Left colon (tissue), 2 donors: ENCODE measurements at places on chromosomes 3 and 15. TPM values are rescaled to one million over a fixed set of nuclear protein-coding genes. Genes with fewer than 3 reads are reported as not detected.

Gene ILDR1
- 27.6 TPM for total RNA-seq

DNA sequence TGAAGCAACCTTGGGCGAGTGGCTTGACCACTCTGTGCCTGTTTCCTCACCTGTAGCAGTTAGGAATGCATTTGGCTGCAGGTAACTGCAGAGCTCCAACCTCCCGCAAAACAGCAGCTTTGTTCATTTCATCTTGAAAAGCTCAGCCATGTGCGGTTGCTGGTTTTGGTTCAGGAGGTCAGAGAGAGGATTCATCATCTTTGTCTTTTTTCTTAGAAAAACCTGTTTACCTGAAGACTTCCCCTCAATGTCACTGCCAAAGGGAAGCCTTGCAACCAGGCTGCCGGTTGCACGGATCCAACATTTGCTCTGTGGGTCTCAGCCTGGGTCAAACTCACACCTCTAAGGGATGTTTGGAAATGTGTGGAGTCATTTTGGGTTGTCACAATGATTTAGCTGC lies 16.4 kb upstream of the FURIN start:
- DNase-seq = no peak

DNA sequence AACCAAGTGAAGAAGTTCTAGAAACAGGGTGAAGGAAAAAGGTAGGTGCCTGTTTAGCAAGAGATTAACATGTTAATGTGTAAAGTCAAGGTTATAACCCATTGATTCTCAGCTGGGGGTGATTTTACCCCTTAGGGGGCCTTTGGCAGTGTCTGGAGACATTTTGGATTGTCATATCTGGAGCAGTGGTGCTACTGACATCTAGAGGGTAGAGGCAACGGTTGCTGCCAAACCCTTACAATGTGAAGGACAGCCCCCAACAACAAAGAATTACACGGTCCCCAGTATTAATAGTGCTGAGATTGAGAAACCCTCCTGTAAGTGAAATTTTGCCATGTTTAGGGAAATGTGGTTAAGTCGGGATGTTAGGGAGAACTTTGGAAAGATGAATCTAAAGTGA lies 74.7 kb downstream of the CRYBG3 start:
- no peak for DNase-seq

DNA sequence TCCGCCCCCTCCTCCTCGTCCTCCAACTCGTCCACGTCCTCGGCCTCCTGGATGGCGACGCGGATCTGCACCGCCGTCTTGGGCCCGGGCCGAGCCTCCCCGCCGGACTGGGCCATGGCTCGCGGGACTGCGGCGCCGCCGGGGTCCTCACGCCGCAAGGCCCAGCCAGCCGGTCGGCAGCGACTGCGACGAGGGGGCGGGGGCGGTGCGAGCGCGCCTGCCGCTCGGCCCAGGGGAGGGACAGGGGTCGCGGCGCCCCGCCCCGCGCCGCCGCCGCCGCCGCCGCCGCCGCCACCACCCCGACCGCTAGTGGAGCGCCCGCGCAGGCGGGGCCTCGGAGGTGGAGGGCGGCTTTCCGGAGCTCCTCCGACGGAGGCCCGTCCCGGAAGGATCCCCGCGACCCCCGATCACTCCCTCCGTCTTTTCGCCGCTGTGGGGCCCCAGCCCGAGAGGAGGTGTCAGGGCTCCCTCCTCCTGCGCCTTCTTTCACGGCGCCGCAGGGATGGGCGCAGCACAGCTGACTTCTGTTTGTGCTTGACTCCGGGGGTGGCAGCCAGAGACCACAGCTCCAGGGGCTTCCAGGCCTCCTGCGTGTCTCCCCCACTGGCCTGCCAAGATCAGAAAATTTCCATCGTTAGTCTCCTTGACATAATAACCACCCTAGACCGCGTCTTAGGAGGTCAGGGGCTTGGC lies at the start of gene LARP6:
Gene LARP6, minus strand, starts transcription at position 185 of the 693 bp plus-strand sequence. Its CDS starts 69 bp downstream, at position 116.
- no peak for DNase-seq

Gene CYP8B1
- not detected for total RNA-seq

DNA sequence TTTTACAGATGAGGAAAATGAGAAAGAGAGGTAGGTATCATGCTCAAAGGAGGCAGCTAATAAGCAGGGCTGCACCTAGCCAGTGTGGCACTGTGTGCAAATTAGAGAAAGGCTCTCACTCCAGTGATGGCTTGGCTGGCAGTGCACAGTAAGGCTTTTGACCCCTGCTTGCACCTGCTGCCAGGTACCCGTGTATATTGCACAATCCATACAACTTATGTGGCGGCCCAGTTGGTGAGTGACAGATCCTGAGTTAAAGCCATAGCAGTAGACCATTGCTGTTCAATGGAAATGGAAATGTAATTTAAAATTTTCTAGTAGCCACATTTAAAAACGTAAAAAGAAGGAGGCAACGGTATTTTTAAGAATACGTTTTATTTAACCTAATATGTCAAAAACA lies 266.4 kb upstream of the AZI2 start:
- DNase-seq = no peak

DNA sequence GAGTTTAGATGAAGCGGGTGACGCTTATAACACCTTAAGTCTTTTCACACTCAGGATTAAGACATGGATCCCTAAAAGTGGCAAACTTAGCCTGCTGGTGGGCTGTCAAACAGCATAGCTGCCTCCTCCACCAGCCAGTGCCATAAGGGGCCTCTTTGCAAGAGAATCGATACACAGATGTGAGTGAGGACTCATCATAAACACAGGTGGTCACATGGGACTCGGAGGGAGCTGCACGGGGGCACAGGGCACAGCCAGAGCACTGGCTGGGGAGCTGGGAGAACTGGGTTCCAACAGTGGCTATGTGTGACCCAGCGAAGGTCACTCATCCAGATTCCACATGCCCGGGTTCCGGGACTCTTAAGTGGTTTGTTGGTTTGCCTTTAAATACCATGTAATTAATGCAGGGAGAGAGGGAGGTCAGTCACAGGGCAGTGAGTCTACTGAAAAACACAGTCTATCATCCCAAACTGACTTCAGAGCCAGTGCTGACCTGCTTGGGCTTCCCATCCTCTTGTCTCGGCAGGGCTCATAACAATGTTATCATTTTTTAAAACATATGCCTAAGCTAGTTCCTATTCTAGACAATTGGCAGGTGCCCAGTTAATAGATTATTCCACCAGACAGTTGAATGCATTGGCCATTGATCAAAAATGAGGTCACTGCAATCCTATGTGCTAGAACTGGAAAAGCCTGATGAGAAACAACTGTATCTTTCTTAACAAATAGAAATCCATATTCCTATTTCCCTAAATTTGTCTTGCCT lies 51.8 kb downstream of the SLC12A8 start:
- DNase-seq = no peak

- no peak for DNase-seq
Measured at GRCh38 chr3:67602816-67603215, 51.6 kb downstream of the SUCLG2 start.

DNA sequence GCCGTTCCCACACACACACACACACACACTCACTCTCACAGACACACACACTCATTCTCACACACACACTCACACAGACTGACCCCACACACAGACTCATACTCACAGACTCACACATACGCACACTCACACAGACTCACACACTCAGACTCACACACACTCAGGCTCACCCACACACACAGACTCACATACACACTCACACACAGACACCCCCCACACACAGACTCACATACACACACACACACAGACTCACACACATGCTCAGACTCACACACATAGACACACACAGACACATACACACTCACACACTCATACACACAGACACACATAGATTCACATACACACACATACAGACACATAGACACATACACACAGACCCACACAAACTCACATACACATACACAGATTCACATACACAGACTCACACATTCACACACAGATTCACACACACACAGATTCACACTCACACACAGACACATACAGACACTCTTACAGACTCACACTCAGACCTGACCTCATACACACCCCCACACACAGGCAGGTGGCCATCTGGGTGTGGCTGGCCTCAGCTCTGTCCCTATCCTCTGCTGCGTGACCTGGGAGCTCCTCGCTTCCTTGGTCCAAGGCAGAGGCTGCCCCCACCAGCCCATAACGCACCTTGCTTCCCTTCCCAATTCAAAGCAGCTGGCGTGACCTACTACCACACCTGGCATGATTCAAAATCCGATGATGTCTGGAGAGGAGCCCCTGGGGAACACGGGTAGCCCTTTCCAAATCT lies 1.9 kb downstream of the C3orf22 start:
- no peak for DNase-seq

GRCh38 chr15:71202712-71203111 lies 87.4 kb downstream of the THSD4 start:
- DNase-seq = no peak

Gene NEK10
- total RNA-seq = 0.73 TPM
